ENCODE measurements at places on chromosomes 4 and X.

- no peak for DNase-seq
Measured at GRCh38 chrX:122625821-122626220, 558.3 kb upstream of the GRIA3 start.

- no peak for DNase-seq
Measured at GRCh38 chr4:75985116-75985515, 5.6 kb downstream of the SDAD1 start.

DNA sequence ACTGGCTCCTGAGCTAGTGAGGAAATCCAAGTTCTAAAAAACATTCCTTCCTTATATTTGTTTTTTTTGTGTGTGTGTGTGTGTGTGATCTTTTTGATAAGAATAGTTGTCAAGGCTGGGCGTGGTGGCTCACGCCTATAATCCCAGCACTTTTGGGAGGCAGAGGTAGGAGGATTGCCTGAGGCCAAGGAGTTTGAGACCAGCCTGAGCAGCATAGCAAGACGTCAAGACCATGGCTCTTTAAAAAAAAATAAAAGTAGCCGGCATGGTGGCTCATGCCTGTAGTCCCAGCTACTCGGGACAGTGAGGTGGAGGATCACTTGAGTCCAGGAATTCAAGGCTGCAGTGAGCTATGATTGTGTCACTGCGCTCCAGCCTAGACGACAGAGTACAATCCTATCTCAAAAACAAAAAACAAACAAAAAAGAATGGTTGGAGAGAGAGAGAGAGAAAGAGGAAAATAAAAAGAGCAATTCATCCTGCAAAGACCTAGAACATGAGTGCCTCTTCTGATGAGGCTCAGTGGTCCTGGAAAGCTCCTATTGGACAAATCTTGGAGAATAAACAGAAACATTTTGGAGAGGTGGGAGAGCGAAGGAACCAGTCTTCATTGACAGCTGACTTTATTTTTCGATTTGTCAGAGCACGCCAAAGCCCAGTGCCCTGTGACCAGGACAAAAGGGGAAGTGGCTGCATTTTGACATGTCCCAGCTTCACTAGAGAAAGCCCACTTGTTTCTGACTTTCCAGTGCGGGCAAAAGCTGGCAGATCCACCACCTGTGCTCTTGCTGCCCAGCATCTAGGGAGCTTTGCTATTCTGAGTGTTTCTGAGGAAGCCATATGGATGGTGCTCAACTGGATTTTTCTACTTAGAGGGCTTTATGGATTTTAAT is 244.7 kb downstream of the PALLD start:
- peak; percentile 11 for DNase-seq

DNA sequence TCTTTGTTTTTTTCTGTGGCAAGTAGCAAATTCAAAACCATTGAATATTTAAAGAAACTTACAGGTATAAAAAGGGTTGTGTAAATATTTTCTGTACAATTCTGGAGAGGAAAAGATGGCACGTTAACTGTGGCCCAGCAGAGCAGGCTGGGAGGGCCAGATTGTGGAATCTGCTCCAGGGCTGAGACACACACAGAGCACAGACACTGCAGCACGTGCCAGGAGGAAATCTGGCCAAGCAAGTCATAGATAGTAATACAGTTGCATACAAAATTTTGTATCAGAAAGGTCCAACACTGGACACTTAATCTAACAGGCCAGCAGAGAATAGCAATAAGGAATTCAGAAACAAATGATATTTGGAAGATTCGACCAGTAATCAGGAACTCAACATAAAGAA is 763.7 kb downstream of the PDHA2 start:
- DNase-seq, result no peak

DNA sequence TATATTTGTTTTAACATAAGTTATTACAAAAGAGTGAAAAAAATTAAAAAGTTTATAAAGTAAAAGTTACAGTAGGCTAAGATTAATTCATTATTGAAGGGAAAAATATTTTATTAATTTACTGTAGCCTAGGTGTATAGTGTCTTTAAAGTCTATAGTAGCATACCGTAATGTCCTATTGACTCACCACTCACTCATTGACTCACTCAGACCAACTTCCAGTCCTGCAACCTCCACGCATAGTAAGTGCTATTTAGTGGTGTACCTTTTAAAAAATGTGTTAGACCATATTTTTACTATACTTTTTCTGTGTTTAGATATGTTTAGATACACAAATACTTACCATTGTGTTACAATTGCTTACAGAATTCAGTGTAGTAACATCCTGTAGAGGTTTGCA is 841.1 kb downstream of the CENPC start:
- DNase-seq, result no peak

GRCh38 chrX:54357414-54358377 is at the start of gene WNK3:
Gene WNK3, minus strand, starts transcription at chrX:54358046.
- DNase-seq, result peak; percentile 70

DNA sequence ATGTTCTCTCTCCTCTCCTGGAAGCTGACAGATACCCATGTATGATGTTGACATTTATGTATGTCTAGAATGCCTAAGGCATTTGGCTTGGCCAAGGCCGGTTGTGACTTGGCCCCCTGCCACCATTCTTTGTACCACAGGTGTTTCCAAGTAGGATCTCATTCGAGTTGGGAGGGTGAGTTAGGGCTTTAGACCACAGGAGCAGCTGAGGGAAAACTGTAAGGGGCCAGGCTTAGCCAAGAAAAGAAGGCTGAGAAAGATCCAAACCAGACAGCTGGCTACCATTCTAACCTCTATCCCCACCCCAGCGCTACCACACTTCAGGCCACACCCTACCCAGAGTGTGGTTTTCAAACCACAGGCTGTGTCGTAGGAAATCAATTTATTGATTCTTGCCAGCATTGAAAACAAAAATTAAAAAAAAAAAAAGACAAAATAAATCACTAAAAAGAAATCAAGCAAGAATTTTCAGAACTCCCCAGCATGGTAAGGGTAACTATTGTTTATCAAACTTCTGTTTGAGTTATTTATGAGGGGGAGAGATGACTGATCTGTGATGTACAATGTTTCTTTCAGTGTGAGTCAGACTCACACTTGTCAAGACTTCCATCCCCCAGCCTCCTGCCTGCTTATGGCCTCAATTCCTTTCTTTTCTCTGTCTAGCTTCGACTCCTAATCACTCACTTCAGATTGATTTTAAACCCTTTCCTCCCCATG is 9.9 kb downstream of the TMSB4X start:
- no peak for DNase-seq

DNA sequence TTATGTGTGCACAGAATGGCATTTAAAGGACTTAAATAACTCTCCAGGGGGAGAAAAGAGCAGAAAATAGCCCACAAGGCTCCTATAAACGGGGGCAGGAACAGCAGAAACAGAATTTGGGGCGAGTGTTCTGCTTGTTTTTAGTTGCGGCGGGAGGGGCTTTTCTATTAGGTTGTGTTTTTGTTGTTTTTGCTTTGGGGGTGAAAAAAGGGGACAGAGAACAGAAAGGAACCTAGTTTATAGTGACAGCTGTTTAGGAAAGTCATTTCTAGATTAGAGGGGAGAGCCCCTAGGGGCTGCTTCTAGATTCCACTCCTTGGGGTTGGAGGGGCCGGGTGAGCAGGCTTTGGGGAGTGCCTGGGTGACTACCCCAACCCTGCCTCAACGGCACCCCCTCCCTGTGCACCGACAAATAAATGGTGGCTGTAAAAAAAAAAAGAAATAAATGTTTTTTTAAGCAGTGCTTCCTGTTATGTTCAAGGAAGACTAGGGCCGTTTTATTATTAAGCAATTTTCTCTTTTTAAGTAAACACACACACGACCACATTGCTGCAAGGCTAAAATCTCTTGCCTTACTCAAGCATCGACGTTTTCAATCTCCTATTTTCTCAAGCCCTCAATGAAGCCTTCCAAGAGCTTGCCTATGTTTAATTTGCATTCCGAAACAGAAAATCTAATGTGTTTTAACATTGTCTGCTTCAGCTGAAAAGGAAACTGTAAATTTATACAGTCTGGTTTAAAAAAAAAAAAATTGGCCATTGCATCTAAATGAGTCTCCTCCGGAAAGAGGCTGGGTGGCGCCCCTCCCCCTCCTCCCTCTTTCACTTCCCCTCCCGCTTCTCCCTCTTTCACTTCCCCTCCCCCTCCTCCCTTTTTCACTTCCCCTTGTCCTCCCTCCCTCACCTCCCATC is 123.3 kb upstream of the TBL1X start:
- DNase-seq, result peak; percentile 59

GRCh38 chr4:126071346-126072333 is 756.9 kb downstream of the FAT4 start:
- peak; percentile 92 for DNase-seq

DNA sequence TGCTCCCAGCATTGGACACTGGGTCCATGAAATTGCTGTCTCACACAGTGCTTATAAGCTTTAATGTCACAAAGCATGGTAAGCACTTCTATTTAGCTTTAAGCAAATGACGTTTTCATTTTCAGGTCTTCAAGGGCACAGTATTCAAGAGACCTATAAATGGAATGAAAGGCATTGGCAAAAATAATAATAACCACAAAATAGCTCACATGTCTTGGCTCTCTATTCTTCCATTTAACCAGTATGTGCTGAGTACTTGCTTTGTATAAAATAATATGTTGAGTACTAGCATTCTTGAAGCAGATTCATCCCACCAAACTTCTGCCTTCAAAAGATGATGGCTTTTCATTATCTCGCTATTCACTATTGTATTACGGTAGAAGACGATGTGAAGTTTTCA is 203.0 kb downstream of the ADAMTS3 start:
- DNase-seq, result no peak

DNA sequence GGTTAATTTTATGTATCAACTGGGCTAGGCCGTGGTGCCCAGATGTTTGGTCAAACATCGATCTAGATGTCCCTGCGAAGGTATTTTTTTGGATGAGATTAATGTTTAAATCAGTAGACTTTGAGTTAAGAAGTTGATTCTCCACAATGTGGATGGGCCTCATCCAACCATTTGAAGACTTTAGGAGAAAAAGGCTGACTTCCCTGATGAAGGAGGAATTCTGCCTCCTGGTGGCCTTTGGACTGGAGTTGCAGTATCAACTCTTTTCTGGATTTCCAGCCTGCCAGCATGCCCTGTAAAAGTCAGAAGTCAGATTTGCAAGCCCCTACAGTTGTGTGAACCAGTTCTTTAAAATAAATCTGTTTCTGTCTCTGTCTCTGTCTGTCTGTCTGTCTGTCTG is 91.4 kb downstream of the STK32B start:
- peak; percentile 44 for DNase-seq

DNA sequence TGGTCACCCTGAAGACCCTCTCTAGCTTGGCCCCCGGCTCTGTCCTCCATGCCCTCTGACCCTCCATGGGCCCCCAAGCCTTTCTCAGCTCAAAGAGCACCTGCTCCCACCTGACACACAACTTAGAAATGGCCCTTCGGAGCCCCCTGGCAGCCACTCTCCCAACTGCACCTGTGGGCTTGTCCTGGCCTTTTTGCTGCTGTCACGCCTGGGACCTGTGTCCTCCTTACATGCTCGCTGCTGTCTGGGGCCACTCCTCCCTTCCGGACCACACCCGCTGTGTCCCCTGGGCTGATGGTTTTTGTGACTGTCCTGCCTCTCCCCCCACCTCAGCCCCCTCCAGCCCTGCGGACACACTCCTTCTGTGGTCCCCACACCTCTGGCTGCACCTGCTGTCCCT is 106.2 kb upstream of the AFAP1 start:
- no peak for DNase-seq

- DNase-seq, result no peak
Measured at GRCh38 chr4:166941629-166942028, 292.7 kb downstream of the SPOCK3 start.

DNA sequence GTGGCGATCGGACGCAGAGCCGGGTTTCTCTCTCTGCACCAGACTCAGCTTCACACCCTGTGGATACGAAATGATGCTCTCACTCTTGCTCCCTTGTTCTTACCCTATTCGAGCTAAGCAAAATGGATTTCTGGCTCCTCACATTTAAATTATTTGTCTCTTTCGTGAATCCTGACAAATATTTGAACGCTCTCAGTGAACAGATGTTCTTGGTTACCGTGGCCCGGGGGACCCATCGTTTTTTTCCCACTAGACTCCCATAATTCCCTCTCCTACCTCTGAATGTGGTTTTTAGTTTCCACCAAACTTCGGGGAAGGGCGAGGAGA is 630 bp downstream of the SMARCA5 start:
- peak; percentile 31 for DNase-seq

DNA sequence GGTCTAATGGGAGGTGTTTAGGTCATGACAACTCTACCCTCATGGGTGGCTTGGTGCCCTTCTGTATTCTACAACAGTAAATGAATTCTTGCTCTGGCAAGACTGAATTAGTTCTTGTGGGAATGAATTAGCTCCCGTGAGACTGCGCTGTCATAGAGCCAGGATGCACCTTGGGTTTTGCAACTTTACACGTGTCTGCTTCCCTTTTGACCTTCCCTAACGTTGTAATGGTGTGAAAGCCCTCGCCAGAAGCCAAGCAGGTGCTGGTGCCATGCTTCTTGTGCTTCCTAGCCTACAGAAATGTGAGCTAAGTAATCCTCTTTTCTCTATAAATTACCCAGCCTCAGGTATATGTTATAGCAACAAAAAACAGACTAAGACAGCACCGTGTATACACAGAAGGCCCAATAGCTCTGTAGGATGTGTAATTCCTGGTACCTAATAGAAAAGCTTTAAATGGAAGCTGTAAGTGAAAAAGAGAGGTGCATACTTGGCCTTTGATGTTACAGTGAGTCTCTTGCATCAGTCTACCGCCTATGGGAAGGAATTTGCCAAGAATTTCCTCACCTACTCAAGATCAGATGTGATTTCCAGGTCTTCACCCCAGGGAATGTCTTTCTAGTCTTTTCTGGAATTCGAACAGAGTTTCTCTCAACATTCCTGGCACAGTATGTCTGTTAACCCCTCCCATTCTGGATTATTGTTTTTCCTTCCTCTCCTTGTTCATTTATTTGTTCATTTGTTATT is 3.2 kb upstream of the ENPEP start:
- DNase-seq, result no peak

GRCh38 chr4:9691238-9692065 is 90.0 kb upstream of the DRD5 start:
- DNase-seq, result peak; percentile 94

- no peak for DNase-seq
Measured at GRCh38 chr4:173269280-173269679, 64.9 kb downstream of the HMGB2 start.

GRCh38 chrX:38803243-38803587 is 2.0 kb downstream of the MID1IP1 start:
- peak; percentile 66 for DNase-seq

DNA sequence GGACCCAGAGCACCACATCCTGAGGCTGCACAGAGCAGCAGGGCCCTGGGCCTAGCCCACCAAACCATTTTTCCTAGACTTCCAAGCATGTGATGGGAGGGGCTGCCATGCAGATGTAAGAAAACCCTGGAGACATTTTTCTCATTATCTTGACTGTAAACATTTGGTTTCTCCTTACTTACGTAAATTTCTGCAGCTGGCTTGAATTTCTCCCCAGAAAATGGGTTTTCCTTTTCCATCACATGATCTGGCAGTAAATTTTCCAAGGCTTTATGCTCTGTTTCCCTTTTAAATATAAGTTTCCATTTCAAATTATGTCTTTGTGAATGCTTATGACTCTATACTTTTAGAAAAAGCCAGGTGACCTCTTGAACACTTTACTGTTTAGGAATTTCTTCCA is 945.9 kb upstream of the NDST4 start:
- no peak for DNase-seq

DNA sequence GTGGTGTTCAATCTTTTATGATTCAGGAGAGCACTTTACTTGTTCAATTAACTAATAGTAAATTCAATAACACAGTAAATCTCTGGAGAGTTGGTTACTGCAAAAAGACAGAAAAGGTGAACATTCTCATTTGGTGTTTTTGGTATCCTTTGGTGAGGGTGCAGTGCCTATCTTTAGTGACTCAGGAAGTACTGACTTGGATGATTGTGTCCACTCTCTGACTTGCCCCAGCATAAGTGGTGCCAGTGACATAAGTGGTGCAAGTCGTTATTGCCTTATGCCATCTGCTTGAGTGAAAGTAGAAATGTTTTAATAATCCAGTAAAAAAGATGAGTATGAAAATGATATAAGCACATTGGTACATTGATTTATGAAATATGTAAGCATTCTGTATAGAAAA is 27.0 kb downstream of the GUCY1B1 start:
- no peak for DNase-seq

Data from pons (tissue), 1 donor.